ENCODE measurements at places on chromosomes 16 and 17.

DNA sequence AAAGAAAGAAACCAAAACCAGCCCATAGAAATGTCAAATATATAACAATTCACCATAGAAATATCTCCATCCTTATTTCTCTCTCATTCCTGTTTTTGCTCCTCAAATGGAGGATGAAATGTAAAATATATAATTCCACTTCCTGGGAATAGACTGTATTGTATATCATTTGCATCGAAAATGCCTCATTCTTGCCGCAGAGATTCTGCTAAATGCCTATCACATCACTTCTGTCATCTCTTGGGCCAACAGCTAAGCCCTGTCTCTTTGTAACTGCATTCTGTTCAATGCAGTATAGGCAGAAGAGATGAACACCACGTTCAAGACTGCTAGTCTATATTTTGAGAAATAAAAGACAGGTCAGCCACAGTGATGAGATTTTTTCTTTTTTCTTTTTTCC, 956.3 kb upstream of the SOX9 start:
- no peak for DNase-seq

GRCh38 chr17:55350825-55351205, 70.8 kb downstream of the MMD start:
- no peak for DNase-seq

- no peak for DNase-seq
Measured at GRCh38 chr16:89637379-89637778, 20.1 kb downstream of the CHMP1A start.

- no peak for DNase-seq
Measured at GRCh38 chr17:66044083-66044482, 147.8 kb downstream of the CEP112 start.

DNA sequence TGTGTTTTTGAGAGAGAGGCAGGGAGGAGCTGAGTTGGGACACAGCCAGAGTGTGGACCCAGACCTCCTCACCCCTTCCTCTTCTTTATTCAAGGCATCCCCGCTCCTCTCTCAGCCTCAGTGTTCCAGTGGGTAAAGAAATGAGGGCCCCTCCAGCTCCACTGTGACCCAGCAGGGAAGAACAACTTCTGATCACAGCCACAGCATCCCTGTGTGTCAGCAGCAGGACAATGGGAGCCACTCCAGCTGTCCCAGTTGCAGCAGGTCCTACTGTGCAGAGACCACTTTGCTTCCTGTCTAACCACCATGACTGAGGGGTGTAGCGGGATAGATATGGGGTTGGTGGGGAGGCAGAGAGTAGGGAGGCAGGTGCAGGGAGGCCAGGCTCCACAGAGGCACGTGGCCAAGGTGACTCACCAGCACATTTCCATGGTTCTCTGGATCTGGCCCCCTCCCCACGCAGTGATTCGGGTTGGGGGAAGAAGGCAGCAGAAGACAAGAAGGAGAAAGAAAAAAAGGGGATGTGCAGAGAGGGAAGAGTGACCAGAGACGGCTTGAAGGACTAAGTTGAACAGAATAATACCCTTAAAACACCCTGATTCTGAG, 24.5 kb downstream of the PIK3R5 start:
- no peak for DNase-seq

- DNase-seq: no peak
Measured at GRCh38 chr17:5841862-5842261, 228.3 kb upstream of the WSCD1 start.

- DNase-seq: peak; percentile 67
Measured at GRCh38 chr16:25106567-25107465, 4.7 kb upstream of the LCMT1 start.

- DNase-seq: peak; percentile 83
Measured at GRCh38 chr16:31487720-31488467, 5.0 kb downstream of the SLC5A2 start.

GRCh38 chr17:32222621-32223020, 43.0 kb upstream of the RHBDL3 start:
- DNase-seq: no peak

GRCh38 chr17:76051561-76051960, 20.8 kb downstream of the SRP68 start:
- DNase-seq: no peak

- DNase-seq: peak; percentile 11
Measured at GRCh38 chr17:46771561-46772474, 46.7 kb downstream of the WNT3 start.

GRCh38 chr17:19242323-19242722, 5.2 kb downstream of the EPN2 start:
- no peak for DNase-seq

- no peak for DNase-seq
Measured at GRCh38 chr16:65698791-65699321, 577.0 kb upstream of the CDH11 start.

DNA sequence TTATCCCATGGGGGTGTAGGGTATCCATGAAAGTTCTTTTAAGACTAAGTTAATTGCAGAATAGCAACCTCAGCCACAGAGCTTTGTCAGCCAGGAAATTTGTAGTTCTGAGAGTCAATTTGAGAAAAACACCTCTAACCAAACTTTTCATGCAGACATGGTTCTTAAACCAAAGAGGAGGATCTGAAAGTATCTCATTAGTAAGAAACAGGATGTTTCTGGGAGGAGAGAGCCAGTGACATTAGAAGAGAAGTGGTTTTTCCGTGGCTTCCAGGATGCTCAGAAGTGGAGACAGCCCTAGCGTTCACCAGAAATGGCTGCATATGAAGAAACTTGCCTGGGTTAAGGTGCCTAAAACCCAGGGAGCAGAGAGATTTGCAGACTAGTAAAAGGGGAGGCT, 7.9 kb downstream of the GNAO1 start:
- DNase-seq: no peak

DNA sequence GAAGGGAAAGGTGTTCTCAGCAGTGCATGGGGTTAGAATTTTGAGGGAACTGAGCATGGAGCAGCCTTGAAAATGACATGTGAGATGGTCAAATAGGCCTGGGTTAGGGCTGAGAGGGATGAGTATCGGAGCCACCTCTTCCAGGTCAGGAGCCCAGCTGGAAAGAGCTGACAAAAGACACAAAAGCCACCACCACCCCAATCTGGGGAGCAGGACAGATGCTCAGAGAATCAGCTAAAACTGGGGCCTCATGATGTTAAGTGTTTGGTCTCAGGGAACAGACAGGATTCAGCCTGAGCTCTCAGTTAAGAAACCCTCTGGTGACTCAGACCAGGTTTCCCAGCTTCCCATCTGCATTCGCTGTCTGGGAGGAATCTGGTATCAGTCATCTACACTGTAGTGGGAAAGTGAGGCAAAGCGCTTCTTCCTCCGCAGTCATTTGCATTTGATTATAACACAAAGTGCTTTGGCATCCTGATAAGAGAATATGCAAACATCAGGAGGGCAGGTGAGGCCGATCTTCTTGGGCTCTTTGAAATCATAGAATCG, 2.6 kb downstream of the WNT9B start:
- DNase-seq: no peak

GRCh38 chr16:85350973-85351372, 238.7 kb upstream of the CIBAR2 start:
- no peak for DNase-seq

DNA sequence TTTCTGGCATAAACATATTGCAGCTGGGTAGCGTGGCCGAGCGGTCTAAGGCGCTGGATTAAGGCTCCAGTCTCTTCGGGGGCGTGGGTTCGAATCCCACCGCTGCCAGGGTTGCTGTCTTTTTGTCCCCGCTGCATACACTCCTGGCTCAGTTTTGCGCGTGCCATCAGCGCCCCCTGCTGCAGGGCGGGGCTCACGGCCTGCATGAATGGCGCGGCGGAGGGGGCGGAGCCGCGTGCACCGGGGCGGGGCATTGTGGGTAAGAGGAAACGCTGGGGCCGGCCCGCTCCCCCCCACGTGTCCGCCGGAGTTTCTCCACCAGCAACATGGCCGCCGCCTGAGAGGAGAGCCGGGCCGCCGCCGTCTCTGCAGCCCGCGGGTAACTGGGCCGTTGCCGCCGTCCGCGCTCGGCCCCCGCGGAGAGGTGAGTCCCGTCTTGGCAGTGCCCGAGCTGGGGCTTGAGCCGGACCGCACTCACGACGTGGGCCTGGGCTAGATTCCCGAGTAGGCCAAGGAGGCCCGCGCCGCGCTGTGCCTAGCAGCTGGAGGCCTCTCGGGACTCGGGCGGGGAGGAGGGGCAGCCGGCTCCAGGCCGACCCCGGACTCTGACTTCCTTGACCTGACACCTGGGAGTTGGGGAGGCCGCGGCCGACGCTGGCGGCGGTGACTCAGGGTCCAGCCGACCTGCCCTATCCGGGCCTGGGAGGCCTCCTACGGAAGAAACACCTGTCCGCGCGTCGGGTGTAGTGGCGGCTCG, at the start of gene POLR3E:
TSS of gene POLR3E (plus strand) at position 296 of the 757 bp plus-strand sequence. CDS start 5,560 bp downstream, outside the sequence.
- peak; percentile 100 for DNase-seq

GRCh38 chr17:27538156-27538955, 82.1 kb downstream of the KSR1 start:
- no peak for DNase-seq

DNA sequence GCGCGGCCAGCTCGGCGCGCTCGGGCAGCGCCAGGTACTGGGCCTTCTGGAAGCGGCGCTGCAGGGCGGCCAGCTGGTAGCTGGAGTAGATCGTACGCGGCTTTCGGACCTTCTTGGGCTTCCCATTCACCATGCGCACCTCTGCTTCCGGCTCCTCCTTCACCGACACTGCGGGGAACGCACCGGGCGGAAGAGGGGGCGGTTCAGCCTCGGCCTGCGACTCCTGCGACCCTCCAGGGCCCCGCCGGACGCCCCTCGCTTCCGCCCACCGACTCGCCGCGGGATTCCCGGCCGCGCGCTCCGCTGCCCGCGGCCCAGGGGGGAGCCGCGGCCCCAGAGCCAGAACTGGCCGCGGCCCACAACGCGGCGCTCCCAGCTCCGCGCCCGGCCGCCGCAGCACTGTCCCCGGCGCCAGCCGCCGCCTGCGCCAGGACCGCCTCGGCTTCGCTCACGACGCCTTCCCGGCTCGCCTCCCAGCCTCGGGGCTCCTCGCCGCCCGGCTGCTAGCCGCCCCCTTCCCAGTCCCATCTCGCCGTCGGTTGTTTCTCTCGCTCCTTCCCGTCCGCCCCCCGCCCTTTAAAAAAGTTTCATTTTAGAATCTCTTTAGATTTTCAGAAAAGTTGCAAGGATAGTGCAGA, 1.5 kb downstream of the DLX3 start:
- DNase-seq: no peak

GRCh38 chr17:37488607-37489196, 989 bp upstream of the DUSP14 start:
- peak; percentile 67 for DNase-seq

- no peak for DNase-seq
Measured at GRCh38 chr16:69293401-69293800, 17.7 kb upstream of the VPS4A start.

- no peak for DNase-seq
Measured at GRCh38 chr16:67675579-67675935, 8.9 kb downstream of the C16orf86 start.

DNA sequence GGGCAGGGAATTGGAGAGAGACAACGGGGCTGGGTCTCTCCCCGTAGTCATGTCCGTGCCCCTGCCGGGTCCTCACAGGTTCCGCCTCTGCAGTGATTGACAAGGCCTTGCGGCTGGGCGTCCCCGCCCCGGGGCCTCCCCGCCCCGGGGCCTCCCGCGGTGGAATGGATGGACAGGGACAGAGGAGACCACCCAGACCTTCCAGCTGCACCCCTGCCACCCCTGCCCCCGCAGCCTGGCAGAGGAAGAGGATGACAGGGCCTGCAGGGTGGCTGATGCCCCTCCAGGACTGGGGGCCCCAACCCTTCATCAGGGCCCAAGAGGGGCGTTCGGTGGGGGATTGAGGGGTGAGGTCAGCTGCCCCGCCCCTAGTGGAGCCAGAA, 216.4 kb upstream of the CIBAR2 start:
- no peak for DNase-seq

DNA sequence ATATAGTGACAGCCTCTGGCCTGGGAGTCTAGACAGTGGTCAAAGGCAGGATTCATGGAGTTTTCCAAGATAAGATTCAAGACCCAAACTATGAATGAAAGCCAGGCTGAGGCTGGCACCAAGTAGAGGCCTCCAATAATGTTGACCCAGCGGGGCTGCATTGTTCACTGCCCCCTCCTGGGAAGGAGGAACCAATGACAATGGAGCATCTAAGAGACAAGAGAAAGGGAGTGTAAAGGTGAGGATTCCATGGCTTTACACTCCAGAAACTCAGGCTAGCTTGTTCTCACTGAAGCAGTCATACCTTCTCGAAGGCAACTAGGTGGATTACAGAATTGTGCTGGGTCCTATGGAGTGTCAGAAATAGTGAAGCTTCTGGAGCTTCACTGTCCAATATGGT, 380.3 kb downstream of the WWOX start:
- no peak for DNase-seq

DNA sequence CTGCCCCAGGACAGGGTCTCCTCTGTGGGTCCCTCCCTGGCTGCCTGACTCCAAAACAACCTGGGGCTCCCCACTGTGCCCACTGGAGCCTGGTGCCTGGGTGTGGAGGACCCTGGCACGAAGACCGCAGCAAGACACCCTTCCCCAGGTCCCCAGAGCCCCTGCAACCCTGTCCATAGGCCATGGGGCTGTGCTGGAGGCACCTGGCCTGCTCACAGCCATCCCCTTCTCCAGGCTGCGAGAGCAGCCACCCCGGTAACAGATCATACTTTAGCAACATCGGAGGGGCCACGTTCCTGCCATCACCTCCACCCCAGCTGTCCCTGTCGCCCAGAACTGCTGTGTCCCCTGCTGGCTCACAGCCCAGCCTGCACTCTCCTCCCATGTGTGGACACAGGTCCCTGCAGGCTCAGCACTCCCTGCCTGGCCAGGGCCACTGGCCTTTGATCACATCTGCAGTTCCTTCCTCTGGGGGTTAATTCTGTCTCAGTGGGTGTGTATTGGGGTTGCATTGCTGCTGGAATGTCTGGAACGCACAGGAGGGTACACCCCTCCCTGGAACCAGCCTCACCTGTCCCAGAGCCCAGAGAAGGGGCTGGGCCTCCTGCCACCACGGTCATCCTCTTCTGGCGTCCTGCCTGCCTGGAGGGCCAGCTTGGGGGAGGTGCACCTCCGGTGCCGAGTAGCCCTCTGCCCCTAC, 12.2 kb downstream of the PPL start:
- DNase-seq: no peak

- no peak for DNase-seq
Measured at GRCh38 chr17:73616873-73617404, 27.3 kb downstream of the SDK2 start.

DNA sequence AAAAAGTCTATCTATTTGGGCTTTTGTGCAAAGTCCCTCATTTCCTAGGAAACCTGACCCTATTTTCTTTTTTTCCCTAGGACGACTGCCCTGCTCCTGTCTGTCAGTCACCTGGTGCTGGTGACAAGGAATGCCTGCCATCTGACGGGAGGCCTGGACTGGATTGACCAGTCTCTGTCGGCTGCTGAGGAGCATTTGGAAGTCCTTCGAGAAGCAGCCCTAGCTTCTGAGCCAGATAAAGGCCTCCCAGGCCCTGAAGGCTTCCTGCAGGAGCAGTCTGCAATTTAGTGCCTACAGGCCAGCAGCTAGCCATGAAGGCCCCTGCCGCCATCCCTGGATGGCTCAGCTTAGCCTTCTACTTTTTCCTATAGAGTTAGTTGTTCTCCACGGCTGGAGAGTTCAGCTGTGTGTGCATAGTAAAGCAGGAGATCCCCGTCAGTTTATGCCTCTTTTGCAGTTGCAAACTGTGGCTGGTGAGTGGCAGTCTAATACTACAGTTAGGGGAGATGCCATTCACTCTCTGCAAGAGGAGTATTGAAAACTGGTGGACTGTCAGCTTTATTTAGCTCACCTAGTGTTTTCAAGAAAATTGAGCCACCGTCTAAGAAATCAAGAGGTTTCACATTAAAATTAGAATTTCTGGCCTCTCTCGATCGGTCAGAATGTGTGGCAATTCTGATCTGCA, 12.9 kb downstream of the TMEM98 start:
- DNase-seq: no peak

GRCh38 chr17:73802314-73802713, 158.1 kb upstream of the SDK2 start:
- DNase-seq: no peak

- no peak for DNase-seq
Measured at GRCh38 chr16:8720080-8720966, 45.9 kb downstream of the ABAT start.

All from CD8-positive, alpha-beta memory T cell (primary cell).